ENCODE measurements at places on chromosomes 6 and 20.

GRCh38 chr20:36462440-36463211 lies 78.7 kb upstream of the MYL9 start:
- no peak for DNase-seq

DNA sequence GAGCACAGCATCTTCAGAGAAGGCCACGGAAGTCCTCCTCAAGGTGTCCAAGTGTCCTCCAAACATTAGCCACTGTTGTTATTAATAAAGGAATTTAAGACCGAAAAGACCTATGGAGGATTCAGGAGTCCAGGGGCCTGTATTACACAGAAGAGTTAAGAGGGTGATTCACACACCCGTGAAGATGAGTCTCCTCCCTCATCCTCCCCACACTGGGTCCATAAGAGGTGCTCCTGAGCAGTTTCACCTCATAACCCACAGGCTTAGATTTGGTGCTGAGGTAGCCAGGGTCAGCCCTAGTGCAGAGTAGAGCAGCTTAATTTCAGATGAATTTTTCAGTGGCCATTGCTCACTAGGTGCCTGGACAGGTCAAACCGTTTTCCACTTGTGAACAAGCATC lies 65.3 kb downstream of the PRR18 start:
- no peak for DNase-seq

DNA sequence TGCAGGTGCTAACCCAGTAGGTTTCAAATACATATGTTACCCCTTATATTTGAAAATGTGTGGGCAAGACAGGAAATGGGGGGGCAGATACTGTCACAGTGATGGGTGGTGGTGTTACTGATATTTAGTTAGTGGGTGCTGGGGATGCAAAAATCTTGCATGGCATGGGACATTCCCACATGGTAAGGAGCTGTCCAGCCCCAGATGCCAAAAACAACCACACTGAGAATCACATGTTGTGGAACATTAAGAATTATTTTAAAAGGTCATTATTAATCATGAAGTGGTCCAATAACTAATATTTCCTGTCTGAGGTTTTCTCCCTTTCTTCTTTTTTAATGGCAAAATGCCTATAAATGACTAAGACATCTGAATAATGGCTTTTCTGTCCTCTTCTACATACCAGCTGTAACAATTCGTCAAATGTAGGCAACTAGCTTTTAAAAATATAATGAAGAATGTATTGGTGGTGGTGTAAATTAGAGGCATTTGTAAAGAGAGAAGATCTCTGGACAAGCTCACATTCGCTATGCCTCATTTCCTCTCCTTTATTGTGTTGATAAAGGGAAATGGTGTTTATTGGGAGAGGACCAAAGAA lies 57.3 kb upstream of the SLC35B3 start:
- no peak for DNase-seq

- no peak for DNase-seq
Measured at GRCh38 chr20:62914970-62915457, 11.3 kb downstream of the DIDO1 start.

- DNase-seq, result no peak
Measured at GRCh38 chr6:38027685-38028373, 208.3 kb downstream of the ZFAND3 start.

DNA sequence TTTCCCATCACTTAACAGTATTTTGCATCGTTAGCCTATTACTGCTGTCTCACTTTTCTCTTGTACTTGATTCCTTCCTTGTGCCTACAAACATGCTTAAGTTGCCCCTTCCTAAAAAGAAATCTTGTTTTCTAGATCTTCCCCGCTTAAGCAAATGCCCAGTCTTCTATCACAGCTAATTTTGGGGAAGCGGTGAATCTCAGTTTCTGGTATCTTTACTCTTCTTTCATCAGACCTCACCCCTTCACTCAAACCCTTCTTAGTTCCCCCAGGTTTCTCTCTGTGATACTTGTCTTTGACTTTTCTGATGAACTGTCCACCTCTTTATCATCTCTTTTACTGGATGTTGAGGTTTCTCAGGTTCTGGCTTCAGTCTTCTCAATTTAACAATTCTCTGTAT lies 14.2 kb downstream of the VAPB start:
- DNase-seq, result no peak

DNA sequence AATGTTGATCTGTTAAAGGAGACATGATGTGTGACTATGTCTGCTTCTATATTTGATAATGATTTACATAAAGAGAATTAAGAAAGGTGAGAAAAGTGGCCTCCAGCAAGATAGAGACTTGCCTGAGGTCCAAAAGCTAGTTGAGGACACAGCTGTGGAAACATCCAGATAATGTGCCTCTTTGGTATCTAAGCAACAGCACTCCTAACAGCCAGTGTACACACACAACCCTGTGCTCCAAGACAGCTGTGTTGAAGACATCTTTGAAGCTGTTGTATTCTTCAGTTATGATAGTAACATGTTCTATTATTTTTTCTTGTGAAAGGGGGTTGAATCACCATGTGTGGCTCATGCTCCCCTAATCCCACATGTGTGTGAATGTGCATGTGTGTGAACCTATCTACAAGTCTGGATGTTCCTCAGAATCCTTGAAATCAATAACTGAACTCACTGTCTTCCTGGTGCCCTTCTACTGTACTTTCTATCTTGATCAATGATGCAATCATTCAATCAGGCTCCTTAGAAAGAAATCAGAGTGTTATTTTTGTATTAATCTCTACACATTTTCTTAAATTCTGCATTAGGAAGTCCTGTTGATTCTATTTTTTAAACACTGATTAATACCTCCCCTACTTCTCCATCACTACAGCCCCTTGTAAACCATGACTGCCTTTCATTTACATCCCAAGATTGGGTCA lies 116.7 kb upstream of the SSTR4 start:
- no peak for DNase-seq

GRCh38 chr6:44522871-44523270 lies 135.4 kb downstream of the CDC5L start:
- no peak for DNase-seq

GRCh38 chr6:19719691-19720128 lies 117.5 kb upstream of the ID4 start:
- no peak for DNase-seq

DNA sequence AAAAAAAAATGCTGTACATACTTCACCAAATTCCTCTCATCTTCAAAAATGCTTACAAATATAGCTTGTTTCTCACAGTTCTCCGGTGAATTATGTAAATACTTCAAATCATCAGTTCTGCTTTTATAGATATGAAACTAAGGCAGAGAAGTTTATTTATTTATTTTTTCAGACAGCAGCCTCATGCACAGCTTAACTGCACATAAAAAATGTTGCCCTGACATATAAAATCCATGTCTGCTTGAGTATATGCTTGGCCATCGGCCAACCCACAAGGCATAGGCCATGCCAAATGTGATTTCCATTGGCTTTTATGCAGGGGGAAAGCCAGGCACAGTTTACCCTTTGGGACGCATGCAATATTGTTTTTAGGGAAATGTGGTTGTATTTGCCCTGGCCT lies 57.3 kb upstream of the PHACTR2 start:
- DNase-seq, result no peak

DNA sequence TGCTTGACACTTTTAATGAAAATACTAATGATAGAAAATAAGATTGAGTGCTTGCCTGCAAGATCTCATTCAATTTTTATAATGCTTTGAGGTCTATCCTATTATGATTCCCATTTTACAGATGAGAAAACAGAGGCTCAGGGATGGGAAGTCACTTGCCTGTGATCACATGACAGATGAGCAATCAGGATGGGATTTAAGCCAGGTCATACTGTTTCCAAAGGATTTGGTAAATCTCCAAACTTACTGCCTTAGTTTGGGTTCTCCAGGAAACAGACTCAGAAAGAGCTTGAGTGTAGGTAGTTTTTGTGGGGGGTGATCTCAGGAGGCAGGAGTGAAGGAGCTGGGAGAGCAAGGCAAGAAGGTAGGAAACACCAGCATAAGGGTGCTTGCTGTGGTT lies 456.3 kb downstream of the MAFB start:
- no peak for DNase-seq

GRCh38 chr20:47330933-47331708 lies 25.4 kb downstream of the ZMYND8 start:
- DNase-seq, result no peak

DNA sequence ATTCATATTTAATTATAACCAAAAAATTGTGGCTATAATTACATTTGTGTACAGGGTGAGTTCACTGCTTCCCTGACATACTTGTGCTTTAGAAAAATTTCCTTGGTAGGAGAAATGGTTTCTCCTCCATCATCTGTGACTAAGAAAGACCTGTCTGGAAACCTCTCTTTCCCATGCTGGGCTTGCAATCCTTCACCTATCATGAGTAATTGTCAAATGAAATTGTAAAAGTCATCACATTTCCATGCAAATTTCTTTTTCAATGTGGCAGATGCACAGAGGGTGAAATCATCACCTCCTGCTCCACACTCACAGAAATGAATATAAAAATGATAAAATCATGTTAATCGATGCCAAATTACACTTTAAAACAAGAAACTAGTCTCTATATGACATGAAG lies 1.5 kb upstream of the SIRPB1 start:
- DNase-seq, result no peak

GRCh38 chr6:24692848-24693592 lies 25.9 kb downstream of the C6orf62 start:
- no peak for DNase-seq

DNA sequence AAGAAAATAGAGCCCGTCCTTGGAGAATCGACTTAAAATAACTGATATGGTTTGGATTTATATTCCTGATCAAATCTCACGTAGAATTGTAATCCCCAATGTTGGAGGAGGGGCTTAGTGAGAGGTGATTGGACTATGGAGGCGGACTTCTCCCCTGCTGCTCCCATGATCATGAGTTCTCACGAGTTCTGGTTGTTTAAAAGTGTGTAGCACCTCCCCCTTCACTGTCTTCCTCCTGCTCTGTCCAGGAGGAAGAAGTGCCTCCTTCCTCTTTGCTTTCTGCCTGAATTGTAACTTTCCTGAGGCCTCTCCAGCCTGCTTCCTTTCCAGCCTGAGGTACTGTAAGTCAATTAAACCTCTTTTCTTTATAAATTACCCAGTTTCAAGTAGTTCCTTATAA lies 529.2 kb downstream of the HAO1 start:
- DNase-seq, result no peak

DNA sequence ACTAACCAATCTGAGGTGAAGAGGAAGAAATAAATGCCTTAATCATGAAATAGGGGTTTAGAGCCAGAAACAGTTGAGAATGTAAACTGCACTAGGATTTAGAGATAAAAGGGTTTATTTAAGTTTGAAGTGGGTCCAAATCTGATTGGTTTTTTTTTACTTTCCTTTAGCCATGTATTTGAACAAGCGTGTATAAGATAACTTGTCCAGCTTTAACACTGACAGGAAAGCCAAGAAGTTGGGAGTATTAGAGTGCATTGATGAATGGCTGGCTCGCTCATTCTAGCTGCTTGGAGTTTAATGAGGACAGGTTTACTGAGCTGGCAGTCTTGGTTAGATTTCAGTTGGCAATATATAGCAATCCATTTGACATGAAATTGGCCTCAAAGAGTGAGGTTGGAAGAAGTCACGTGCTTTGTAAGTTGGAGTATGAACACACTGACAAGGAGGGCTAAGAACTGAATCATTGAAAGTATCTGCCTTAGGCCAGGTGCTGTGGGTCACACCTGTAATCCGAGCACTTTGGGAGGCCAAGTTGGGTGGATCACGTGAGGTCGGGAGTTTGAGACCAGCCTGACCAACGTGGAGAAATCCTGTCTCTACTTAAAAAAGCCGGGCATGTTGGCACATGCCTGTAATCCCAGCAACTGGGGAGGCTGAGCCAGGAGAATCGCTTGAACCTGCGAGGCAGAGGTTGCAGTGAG lies 13.7 kb downstream of the SRSF3 start:
- no peak for DNase-seq

DNA sequence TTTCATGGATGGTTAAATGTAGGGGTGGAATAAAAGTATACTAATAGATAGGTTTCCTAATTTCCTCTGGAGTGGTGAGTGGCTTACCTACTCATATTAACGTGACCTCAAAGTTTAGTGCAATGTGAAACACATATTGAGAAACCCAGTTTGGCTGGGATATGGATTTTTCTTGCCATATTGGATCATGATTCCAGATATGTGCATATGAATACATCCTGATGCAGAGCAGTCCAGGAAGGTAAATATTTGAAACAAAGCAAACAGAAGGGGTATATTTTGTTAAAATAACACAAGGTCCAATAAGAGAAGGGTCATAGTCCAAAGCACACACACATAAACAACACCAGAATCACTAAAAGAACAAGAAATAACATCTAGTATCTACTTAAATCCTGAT lies 608.1 kb downstream of the PKHD1 start:
- DNase-seq, result no peak

DNA sequence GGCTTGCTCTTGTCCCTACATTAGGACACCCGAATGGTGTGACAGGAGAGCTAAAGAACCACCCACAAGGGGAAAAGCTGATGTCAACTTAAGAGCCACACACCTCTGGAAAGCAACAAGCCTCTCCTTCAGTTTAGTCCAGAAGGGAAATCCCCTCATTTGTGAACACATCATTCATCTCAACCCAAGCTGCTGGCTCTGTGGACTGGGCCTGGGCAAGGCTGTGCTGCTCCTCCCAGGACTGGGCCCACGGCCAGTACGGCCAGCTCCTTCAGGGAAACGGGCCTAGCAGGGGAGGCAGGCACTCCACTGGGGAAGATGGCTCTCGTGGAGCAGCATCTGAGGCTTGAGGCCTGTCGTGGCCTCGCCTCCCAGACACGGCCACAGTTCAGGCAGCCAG lies 12.8 kb upstream of the SLC4A11 start:
- no peak for DNase-seq

GRCh38 chr20:24610341-24611115 lies 141.1 kb downstream of the SYNDIG1 start:
- DNase-seq, result no peak

- no peak for DNase-seq
Measured at GRCh38 chr6:32184084-32184640, at the start of gene AGER. TSS of gene AGER (minus strand) at chr6:32184253. CDS start at chr6:32184222, 31 bp downstream.

DNA sequence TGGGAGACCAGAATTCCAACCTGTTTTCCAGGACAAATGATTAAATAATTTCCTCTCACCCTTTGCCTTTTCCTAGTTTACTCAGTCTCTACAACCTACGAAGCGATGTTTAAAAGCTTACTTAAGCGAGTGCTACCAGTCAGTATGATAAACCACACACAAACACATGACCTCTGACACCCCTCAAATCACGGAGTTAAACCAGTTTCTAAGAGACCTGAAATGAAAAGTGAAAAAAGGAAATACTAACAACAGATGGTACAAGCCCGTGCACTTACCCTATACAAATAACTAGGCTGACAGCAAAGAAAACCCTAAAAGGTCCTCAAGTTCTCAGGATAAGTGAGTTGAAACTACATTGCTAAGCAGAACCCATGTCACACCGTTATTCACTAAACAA lies 7.7 kb downstream of the TNFRSF21 start:
- DNase-seq, result no peak

DNA sequence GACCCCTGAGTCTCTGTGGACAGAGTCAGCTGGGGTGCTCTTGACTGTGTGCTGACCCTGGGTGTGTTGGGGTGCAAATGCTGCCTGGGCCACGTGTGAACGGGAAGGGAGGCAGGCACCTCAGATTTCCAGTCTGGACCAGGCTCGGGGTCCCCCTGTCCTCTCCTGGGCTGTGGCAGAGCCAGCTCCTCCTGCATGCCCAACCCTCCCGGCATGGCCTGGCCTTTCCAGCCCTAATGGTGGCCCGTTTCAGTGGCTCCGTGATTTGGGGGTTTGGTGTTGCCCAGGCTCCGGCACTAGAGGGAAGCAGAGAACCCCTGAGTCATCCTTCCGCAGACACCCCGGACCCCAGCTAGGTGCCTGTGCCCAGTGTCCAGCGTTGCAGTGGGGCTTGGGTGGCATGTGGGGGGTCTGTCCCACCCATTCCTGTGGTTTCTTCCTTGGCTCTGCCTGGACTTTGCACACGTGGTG lies 9.1 kb downstream of the RBM38 start:
- DNase-seq, result no peak

Data from T-cell (primary cell).